ENCODE measurements at places on chromosomes 16 and 17. TPM values are rescaled to one million over a fixed set of nuclear protein-coding genes. Genes with fewer than 3 reads are reported as not detected.

CHST4 gene
- not detected for total RNA-seq

MYH8 gene
- 0.12 TPM for total RNA-seq

SPOP gene
- total RNA-seq: 44.0 TPM

CACNG5 gene
- 3.3 TPM for total RNA-seq

GDPD1 gene
- 19.9 TPM for total RNA-seq

SKA2 gene
- total RNA-seq: 69.6 TPM

ABCC11 gene
- total RNA-seq: 0.97 TPM

NGFR gene
- 53.8 TPM for total RNA-seq

CCL7 gene
- total RNA-seq: not detected

TEKT1 gene
- 18.1 TPM for total RNA-seq

CFAP97D1 gene
- 0.14 TPM for total RNA-seq

RASL10B gene
- 10.4 TPM for total RNA-seq

BAHCC1 gene
- 8.9 TPM for total RNA-seq

CRISPLD2 gene
- total RNA-seq: 0.41 TPM

KRT27 gene
- total RNA-seq: not detected

KRT39 gene
- total RNA-seq: not detected

CA10 gene
- total RNA-seq: 2.4 TPM

SULT1A4 gene
- total RNA-seq: 0.81 TPM

WNT3 gene
- 2.9 TPM for total RNA-seq

INPP5K gene
- total RNA-seq: 14.8 TPM

ZNF469 gene
- 0.92 TPM for total RNA-seq

LPO gene
- total RNA-seq: 1.5 TPM

C16orf86 gene
- total RNA-seq: 3.1 TPM

PRKCB gene
- total RNA-seq: 0.54 TPM

OR3A2 gene
- 0.46 TPM for total RNA-seq

MYH3 gene
- 2.1 TPM for total RNA-seq

SLC38A8 gene
- total RNA-seq: not detected

CD300LG gene
- total RNA-seq: 0.41 TPM

TNFRSF13B gene
- total RNA-seq: not detected

GALR2 gene
- total RNA-seq: not detected

TMEM235 gene
- total RNA-seq: not detected

SLC35G6 gene
- total RNA-seq: 2.7 TPM

ALOXE3 gene
- total RNA-seq: 0.91 TPM

TEKT5 gene
- 0.44 TPM for total RNA-seq

MARVELD3 gene
- total RNA-seq: 0.63 TPM

KRT23 gene
- not detected for total RNA-seq

KRTAP3-1 gene
- not detected for total RNA-seq

SLC52A1 gene
- total RNA-seq: 1.7 TPM

HIGD1B gene
- not detected for total RNA-seq

AOC2 gene
- 2.5 TPM for total RNA-seq

VAT1L gene
- 19.5 TPM for total RNA-seq

CES2 gene
- total RNA-seq: 23.2 TPM

CD300E gene
- total RNA-seq: not detected

PLEKHG4 gene
- 1.4 TPM for total RNA-seq

SEC14L5 gene
- total RNA-seq: 1.5 TPM

PITPNM3 gene
- total RNA-seq: 1.0 TPM

SEC14L1 gene
- 39.3 TPM for total RNA-seq

PRR29 gene
- total RNA-seq: 1.5 TPM

TCAP gene
- 1.2 TPM for total RNA-seq

FAM234A gene
- 23.8 TPM for total RNA-seq

XAF1 gene
- 67.0 TPM for total RNA-seq

IRF8 gene
- not detected for total RNA-seq

All from motor neuron (in vitro differentiated cells).